ENCODE measurements at places on chromosomes 2 and 18.

- no peak for DNase-seq
Observed at GRCh38 chr2:173968551-173968950, 3.4 kb upstream of the SP3 start.

DNA sequence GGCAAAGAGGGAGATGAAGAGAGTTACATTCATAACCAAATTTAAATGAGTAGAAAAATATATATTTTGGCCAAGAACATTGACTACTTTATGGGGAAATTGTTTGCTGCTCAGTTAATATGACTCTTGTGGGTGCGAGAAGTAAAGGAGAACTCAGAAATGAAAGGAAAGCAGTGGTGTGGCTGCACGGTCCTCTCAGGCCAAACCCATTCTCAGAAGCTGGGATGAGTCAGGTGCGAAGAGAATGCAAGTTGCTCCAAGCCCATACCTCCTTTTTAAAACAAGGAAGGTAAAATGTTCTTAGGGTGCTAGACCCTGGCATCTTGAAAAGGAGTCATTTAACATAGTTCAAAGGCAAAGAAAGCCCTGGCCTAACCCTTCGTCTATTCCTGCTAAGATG, 258.6 kb downstream of the RAD51AP2 start:
- DNase-seq, result no peak

DNA sequence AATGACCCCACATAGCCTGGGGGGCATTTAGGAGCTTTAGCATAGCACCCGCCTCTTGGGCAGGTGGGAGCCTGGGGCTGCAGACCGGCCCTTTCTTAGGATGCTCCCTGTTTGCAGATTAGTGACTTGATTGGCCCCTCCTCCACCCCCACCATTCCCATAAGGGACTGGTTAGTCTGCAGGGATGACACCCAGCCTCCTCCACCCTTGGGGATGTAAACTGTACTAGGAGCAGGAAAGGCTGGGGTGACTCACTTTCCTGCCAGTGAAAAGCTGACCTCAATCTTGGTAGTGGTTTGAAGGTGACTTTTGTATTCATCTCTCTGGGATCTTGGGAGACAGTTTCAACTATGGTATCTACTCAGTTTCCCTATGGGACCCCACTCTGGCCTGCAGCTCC, 24.2 kb downstream of the CTIF start:
- no peak for DNase-seq

DNA sequence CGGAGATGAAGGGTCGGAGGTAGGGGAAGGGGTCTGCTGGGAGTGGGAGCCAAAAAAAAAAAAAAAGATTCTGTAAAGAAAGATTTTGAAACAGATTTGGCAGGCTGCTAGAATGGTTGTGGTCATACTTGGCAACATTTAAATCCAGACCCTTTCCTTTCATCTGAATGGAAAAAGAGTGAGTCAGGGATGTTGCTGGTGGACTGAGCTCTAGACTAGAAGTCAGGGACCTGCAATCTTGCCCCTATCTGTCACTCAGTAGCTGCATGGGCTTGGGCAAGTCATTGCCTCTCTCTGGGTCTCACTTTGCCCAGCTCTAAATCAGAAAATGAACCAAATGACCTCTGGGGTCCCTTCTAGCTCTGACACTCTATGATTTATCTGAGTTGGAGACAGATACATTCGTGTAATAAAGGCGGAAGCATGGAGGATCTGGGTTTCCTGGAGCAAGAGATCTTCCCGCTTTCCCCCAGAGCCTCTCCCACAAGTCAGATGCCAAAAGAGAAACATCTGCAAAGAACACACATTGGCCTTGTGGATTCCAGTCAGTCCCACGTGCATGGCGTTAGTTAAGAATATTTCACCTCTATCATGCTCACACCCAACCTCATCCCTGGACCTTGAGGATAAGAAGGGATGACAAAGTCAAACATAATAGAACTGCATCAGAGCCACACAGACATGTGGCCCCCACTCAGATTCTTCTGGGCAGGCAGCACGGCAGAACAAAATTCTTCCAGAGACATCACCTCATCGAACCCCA, 58.5 kb downstream of the ADD2 start:
- no peak for DNase-seq

DNA sequence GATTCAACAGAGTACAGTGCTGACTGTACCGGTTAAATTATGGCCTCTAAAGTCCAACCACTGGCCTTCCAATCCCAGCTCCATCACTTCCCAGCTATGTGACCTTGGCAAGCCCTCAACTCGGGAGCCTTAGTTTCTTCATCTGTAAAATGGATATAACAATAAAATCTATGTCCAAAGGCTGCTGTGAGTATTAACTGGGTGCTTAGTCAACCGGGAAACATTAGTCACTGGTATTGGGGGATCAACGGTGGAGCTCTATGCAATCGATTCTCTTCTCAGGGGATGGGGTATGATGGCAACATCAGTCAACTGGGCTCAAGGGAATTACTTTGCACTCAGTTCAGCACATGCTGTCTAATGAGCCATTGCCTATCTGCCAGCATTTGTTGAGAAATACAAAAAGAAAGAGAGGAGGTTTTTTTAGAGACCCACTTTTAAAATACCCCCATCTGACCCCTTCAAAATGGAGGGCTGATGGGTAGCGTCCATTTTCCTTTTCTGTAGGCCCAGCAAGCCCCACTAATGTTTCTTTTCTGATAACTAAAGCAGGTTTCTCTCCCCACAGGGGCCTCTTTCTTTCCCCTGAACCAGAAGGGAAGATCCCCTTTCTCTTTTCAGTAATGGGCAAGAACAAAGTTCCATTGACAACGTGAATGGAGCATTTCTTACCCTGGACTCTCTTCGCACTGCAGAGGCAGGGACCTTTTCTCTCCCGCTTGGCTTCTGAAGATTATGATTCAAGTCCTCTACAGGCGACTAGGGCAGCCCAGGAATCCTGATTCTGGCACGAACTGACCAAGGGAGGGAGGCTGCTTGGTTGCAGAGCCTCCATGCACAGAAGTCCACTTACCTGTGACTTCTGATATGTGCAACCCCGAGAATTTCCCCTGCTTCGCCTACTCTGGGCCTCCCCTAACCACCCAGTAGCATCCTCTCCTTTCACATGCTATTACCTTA, 8.7 kb upstream of the AGFG1 start:
- no peak for DNase-seq

DNA sequence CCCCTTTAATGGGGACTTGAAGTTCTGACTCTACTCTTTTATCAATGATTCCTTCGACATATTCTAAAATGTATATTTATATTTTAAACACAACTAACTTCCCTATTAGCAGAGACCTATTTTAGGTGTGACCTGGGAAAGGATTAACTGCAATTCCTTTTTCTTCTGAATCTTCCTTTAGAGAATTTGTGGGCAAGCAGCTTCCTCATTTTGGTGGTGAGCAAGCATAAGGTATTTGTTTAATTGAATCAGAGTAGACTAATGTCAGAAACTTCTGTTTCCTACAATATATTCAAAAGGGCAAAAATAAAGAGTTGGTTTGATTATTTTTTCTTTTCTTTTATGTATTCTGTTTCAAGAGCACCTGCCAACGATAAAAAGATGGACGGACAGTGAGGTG, 237.0 kb downstream of the IKZF2 start:
- no peak for DNase-seq

DNA sequence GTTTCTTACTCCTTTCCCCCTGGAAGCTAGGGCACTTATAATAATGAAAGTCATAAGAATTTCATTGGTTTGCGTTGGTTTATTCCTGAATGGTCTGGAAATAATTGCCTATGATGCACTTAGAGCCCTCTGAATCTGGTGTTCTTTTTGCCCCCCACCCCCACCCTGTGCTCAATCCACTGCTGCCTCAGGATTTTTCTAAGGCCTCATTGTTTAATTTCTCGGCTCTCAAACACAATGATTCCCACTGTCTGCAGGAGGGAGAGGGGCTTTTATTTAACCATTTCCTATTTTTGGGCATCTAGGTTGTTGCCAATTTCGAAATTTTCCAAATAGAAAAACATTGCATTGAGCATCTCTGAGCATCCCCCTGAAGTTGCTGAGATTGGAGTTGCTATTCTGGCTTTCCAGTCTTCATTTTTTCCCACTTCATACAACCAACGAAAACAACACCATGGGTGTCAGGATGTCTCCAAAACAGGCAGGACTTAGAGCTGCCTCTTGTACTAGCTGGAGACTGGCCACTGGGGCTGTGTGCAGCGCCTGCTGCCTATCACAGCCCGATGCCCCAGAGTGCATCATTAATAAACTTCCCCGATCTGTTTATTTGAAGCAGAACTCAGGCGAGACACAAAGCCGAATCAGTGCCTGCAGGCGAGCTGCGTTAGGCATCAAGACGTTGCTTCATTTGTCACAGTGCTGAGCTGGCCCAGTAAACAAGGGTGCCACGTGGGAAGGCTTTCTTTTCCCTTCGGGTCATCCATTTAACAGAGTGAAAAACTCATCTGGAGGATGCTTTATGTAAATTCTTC, 1.8 kb upstream of the PCARE start:
- DNase-seq, result no peak

GRCh38 chr18:11808001-11808855, 43.0 kb upstream of the CHMP1B start:
- DNase-seq, result no peak

DNA sequence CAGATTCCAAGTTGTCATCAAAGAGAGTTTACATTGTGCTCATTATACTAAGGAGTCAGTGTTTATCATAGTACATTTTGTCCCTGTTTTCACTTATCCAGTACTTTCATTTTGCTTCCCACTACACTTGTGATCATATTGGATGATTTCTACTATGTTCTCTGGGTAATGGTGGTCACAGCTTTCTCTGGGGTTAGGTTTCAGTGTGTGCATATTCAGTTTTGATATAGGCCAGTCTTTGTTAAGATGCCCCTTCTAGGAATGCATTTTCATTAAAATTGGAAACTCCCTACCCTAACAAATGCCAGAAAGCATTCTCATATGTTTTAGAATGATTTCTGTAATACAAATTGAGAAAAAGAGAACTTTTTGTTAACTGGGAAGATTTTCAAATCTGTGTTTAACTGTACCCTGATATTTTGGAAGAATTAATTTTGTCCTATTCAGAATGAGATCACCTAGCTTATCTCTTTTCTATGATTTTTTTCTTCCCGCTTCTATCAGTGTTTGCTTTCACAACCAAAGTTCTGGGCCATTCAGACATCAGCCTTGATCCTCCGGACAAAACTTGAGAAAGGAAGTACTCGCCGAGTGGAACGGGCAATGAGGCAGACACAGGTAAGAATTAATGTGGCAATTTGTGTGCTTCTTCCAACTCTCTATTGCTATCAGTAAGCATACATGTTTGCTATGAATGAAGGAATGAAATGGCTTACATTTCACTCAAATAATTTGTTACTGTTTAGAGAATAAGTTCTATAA, 74.6 kb downstream of the TTC27 start:
- no peak for DNase-seq

- DNase-seq, result no peak
Observed at GRCh38 chr2:155547571-155547970, 785.0 kb downstream of the NR4A2 start.

DNA sequence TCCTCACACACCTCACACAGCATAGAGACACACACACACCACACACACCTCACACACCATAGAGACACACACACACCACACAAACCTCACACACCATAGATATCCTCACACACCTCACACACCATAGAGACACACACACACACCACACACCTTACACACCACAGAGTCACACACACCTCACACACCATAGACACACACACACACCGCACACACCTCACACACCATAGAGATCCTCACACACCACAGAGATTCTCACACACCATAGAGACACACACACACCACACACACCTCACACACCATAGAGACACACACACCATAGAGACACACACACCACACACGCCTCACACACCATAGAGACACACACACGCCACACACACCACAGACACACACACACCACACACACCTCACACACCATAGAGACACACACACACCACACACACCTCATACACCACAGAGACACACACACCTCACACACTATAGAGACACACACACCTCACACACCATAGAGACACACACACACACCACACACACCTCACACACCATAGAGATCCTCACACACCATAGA, 270.6 kb downstream of the CYRIA start:
- DNase-seq, result no peak

DNA sequence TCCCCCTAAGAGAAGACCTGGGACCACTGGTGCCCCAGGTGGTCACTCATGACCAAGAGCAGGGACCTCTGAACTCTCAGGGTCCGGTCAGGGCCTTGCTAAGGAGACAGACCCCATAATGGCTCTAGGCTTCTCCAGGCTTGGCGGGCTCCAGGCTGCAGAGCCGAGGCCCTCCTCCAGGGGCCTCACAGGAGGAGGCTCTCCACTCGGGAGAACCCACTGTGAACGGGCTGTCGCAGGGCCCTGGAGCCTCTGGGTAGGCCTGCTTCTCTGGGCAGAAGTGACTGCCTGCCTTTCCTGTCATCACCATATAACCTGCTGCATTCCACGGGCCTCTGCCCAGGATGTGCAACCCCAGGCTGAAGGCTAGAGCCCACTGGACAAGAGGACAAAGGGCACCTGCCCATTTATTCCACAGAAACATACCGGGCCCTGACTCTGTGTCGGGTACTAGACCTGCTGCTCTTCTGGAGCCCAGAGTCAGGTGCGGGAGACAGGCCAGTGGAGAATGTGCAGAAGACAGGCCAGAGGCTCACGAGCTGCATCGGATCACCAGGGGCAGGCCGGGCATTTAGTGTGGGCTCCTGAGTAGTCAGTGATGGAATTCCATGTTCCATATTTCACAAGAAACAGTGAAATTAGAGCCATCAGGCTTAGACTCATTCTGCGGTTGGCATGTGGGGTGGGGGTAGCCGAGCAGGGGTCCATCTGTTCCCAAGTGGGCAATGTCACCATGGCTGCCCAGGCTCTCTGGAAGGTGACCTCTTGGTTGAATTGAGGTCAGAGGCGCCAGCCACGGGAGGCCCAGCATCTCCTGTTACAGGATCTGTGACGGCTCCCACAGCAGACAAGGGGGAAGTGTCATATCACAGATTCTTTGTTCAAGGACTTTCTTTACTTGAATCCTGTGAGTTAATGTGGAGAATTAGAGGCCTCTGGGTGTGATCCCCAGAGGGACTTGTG, 220.8 kb downstream of the SH3RF3 start:
- DNase-seq, result no peak

DNA sequence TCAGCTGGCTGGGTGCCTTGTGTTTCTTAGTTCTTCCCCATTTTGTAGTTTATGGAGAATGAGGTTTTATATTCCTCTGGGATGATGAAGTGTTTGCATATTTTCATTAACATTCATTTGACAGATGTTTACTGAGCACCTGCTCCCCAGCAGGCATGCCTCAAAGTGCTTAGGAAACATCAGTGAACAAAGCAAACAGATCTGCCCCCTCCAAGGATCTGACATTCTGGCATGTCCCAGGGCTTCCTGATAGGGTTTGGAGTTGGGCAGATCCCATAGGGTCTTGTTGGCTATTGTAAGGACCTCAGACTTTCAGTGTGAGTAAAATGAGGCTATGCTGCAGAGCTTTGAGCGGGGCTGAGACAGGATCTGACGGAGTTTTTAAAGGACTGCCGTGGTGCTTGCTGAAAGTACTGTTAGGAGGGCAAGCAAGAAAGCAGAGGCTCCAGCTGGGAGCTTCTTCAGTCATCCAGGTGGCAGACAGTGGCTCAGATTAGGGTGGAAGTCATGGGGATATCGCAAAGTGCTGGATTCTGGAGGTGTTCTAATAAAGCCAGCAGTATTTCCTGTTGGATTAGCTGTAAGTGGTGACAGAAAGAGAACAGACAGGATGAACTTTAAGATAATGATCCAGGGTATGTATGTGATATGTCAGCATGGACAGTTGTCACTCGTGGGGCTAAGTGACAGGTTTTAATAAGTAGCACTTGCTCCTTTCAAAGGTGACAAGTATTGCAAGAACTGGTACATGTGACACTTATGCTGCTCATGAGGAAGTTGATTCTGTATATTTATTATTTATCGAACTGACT, 11.3 kb upstream of the IAH1 start:
- DNase-seq, result no peak

GRCh38 chr18:57898506-57899124, 95.5 kb upstream of the ATP8B1 start:
- no peak for DNase-seq

Measured in T-helper 9 cell (primary cell).